ENCODE measurements at places on chromosomes 2 and 18.

DNA sequence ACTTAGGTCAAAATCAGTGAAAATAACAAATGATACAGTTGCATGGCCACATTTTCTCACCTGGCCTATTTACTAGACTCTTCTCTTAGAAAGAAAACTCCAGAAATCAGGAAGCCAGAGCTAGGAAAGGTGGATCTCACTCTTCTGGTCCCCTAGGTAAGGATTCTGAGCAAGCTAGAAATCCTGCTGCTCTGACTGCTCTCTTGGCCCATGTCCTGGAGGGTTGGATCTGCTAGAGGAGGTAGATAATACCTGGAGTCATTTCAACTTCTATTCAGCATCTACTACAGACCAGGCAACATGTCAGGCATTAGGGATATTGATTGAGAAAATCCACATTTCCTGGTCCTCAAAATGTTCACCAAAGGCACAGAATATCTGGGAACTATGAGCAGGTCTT lies 34.9 kb downstream of the AKAIN1 start:
- no peak for DNase-seq

GRCh38 chr2:214695789-214696188 lies 113.7 kb downstream of the BARD1 start:
- no peak for DNase-seq

- DNase-seq, result no peak
These were observed 572.6 kb downstream of the TRIB2 start for GRCh38 chr2:13289310-13289709.

GRCh38 chr2:8605351-8606065 lies 76.3 kb upstream of the ID2 start:
- no peak for DNase-seq

GRCh38 chr2:217788669-217789002 lies 214.2 kb downstream of the TNS1 start:
- DNase-seq, result no peak

DNA sequence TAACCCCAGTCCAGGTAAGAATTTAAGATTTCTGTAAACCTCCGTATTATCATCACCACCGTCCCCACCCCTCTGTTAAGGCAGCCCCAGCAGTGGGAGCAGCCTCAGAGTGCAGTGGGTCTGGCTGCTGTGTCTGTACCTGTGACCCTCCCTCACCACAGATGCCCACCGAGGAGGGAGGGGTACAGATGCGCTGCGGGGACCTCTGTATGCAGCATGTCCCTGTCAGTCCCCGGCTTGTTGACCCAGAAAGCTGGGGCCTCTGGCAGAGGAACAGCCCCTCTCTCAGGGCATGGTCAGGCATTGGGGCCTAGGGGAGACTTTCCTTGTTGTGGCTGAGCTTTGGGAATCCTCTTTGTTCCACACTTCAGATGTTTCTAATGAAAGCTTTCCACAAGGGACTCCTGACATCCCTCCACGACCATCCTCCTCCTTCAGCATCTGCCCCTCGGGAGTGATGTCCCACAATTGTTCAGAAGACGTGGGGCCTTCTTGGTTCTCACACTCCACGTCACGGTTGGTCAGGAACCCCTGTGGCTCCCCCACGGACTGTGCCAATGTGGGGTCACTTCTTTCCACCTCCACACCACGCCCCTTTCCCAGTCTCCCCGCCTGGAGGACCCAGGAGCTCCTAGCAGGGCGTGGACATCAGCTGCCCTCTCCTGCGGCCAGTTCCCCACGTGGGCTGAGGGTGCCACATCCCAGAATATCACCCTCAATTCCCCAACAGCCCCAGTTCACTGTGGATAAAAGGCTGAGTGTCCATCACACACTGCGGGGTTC lies 384.2 kb upstream of the MYT1L start:
- DNase-seq, result no peak

DNA sequence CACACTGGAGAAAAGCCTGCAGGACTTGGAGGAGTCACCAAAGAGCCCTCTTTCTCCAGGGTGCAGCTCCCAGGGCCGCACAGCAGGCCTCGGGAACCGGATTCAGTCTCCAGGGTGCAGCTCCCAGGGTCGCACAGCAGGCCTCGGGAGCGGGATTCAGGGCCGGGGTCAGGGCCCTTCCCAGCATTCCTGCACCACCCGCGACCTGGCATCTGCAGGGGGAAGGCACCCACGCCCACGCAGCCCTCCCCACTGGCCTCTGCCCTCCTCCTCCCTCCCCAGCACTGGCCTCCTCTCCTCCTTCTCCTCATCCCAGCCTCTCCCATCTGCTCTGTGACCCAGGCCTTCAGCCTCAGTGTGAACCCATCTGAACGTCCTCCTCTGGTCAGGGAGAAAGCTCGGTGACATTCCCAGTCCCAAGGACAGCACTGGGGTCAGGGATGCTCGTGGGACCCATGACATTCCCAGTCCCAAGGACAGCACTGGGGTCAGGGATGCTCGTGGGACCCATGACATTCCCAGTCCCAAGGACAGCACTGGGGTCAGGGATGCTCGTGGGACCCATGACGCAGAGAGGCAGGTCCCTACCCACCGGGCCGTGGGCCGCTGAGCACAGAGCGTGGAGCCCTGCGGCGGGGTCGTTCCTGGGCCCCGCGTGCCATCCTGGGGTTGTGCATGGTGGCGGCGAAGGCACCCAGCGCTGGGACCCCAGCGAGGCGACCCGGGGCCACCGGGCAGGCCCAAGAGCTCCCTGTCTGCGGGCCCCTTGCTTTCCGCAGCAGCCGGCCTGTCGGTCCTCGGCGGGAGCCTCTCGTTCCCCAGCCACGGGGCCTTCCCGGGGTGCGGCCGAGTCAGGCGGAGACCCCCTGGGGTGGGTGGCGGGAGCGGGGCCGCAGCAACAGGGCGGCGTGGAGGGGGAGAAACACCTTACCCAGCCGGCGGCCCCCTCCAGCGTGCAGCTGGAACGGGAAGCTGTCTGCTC lies 550.2 kb upstream of the SALL3 start:
- no peak for DNase-seq

- DNase-seq, result no peak
These were observed 4.5 kb upstream of the RND3 start for GRCh38 chr2:150491943-150492342.

DNA sequence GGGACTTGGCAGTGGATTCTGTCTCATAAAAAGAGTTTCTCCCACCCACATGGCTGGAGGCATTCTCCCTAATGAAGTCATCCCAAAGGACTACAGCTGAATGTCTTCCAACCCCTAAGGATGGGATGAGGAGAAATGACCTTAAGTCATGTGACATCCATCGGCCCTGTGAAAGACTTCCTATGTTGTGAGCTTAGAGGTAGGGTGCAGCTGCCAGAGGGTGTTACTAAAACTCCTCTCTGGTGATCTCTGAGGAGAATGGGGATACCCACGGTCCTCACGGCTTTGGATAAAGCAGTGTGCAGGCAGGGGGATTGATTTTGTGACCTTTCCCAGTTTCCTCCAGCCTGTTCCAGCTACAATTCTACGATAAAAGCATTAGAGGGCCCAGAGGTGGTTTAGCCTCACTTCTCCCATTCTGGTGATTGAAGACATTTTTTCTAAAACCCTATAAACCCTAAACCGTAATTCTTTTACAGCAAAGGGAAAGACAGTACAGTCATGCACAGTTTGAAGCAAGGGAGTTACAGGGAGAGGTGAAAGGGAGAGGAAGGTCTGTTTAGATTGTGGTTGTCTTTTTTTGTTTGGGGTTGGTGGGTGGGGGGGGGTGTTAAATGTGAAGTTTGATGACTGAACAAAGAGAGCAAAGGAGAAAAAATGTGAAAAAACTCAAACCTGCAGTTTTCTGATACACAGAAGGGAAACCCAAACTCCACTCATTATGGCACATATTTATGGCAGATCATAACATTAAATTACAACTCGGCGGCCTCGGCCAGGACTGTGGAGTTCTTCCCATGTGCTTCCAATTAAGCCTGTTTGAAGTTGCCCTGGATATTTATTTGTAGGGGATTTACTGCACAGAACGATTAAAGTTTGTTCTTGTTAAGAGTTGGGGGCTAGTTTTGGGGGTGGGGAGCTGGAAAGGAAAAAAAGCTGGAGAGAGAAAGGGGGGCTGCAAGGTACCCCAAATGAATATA lies 26.6 kb upstream of the SLC14A2 start:
- no peak for DNase-seq

DNA sequence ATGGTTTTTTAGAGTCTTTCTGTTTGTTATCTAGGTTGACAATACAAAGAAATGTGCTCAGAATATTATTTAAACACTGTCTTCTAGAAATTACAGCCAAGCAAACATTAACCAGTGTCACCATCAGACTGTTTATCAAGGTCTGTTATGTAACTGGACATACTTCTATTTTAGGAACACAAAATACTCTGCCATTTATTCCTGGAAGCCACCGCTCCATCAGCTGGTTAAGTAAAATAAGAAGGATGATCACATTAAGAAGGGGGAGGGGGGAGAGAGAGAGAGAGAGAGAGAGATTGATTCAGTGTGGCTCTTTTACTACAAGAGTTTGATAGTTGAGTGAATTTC lies 47.9 kb downstream of the MBP start:
- no peak for DNase-seq

DNA sequence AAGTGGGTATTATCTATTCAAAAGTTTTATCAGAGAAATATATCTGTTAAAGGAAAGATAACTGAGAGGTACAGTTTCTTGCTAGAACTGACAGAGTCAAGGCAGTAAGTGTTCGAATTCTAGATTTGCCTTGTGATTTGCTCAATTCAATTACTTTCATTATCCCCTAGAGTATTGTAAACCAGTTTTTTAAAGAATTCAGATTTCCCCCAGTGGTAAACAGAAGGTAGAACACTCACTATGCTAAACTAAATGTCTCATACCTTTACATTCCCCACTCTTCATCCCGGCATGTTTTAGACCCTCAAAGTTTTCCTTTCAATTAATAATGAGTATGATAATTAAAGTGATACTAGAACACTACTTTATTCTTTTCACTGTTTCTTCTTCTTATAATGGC lies 28.6 kb downstream of the TTC21B start:
- DNase-seq, result no peak

DNA sequence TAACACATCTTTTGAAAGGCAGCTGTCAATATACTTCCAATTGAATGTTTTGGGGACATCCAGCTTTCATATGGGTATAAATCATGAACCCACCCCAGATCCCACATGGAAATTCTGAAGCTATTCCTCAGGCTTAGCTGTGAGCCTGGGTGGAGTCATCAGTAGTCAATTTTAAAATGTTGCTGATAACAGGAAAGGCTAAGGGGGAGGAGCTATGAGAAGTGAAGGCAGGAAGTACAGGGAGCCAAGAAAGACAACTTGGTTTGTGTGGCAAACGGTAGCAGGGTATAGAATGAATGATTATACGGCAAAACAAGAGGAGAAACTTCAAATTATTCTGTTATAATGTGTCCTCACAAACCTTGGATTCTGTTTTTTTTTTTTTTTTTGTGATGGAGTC lies 108.6 kb downstream of the QPCT start:
- DNase-seq, result no peak

DNA sequence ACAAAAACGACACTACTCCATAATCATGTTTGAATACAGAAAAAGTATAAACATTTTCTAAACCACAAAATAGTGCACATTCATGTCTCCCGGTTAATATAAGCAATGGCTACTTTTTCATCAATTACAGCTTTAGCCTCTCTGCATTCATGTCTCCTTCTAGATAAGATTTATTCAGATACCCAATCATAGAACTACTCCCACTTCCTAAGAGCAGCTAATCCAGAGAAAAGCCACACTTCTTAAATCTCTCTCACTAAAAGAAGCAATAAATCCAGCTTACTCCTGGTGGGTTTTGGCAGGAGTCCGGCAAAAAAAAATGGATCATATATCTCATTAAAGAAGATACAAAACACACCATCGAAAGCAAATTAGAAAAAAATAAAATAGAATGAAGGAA lies 20.1 kb downstream of the DSEL start:
- DNase-seq, result no peak

GRCh38 chr2:63050334-63051041 lies at the start of gene OTX1:
TSS of gene OTX1 (plus strand) at chr2:63050830. CDS start at chr2:63052991, 2,161 bp downstream.
- DNase-seq, result no peak

- DNase-seq, result no peak
These were observed 147.8 kb downstream of the TMEM18 start for GRCh38 chr2:529424-529823.
